ENCODE measurements at places on chromosomes 2 and 18.

- no peak for DNase-seq
These were observed 28.7 kb upstream of the DCC start for GRCh38 chr18:52311331-52311730.

DNA sequence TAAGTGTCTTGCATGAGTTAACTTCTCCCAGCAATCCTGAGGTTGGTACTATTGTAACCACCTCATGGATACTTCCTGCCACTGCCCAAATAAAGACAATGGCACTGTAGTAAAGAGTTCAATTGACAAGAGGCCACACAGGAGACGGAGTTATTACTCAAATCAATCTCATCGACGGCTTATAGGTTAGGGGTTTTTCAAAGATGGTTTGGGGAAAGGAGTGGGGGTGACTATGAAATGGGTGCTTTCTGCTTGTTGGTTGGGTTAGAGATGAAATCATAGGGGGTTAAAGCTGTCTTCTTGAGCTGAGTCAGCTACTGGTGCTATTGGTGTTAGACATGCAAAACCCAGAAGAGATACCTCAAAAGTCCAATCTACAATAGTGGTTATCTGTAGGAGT, 1258.0 kb upstream of the ZEB2 start:
- DNase-seq, result no peak

- no peak for DNase-seq
These were observed 11.1 kb upstream of the SATB2 start for GRCh38 chr2:199468561-199469513.

- no peak for DNase-seq
These were observed 53.8 kb downstream of the PRKCE start for GRCh38 chr2:45705233-45705632.

GRCh38 chr2:118989481-118989880, 47.5 kb downstream of the MARCO start:
- no peak for DNase-seq

- no peak for DNase-seq
These were observed 20.0 kb downstream of the ACVR1 start for GRCh38 chr2:157856187-157856515.

DNA sequence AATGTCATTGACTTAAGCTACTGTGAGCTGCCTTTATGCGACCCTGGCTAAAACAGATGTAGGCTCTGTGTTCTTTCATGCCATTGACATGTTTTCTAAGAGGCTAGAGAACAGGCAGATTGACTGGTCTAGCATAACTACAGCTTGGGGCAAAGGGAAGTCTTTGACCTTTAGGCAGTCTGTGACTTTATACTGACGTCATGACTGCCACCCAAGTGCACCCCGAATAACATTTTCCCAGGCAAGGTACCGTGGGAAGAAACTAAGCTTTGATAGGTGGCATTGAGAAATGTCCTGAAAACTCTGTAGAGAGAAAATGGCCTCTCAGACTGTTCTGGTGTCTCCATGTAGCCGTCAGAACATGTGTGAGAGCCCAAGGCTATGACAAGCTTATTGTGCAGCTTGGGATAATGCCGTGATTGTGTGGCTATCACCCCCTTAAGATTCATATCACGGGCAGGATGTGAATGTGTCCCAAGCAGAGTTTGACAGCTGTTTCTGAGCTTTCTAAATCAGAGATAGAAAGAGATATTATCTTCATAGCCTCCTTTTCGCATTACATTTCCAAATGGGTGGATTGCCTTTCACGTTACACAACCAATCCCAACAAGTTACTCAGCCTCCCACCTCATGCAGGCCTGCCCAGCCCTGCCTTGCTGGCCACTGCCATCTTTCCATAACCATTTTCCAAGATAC, 672.2 kb upstream of the ACVR2A start:
- DNase-seq, result no peak

GRCh38 chr2:221546505-221547225, 25.4 kb downstream of the EPHA4 start:
- no peak for DNase-seq

GRCh38 chr2:60972889-60973656, 44.4 kb upstream of the PEX13 start:
- DNase-seq, result no peak

GRCh38 chr2:237512774-237513466, 25.9 kb downstream of the MLPH start:
- peak; percentile 89 for DNase-seq

GRCh38 chr2:241908686-241909420, 39.3 kb downstream of the RTP5 start:
- peak; percentile 6 for DNase-seq

GRCh38 chr2:231489990-231490389, 25.7 kb upstream of the NCL start:
- no peak for DNase-seq

DNA sequence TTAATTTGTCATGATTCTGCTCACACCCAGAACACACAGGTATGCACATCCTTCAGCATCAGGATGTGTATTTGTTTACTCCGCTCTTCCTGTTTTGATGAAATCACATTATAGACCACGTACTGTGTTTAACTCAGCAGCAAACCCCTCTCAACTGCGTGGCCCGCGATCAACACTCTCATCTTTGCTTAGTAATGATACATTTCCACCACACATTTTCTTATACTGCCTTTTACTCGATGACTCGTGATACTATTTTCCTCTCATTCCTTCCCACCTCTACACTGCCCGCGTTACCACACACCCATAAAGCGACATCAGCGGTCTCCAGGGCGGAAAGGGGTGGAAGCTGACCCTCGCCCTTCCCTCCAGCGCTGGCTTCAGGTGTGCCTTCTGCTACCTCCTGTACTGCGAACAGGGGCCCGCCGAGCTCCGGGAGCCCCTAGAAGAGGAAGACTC, 1.3 kb downstream of the NETO1 start:
- DNase-seq, result peak; percentile 17

DNA sequence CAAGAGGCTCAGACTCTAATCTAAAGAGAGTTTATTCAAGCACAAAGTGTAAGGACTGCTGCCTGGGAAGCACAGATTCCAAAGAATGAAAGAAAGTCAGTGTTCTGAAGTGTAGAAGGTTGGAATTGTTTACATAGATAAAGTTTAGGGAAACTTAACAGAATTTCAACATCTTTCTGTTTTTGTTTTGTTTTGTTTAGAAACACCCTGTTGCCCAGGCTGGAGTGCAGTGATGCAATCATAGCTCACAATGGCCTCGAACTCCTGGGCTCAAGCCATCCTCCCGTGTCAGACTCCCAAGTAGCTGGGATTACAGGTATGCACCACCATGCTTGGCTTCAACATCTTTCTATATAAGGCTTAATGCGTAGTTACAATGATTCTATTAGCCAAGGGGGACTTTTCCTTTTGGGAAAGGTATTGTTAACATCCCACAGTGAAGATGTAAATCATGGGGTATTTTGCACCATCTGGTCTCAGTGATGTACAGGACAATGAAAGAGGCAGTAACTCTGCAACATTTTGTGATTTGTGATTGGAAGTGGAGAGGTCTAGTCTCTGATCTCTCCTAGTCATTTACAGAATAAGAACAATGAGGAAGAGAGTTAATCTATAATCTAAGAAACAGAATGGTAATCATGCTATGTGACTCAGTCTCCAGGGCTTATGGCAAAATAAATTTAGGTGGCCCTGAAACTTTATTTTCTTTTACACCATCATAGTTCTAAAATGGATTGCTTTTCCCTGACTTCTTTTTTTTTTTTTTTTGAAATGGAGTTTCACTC, 45.6 kb upstream of the MSH6 start:
- DNase-seq, result no peak

DNA sequence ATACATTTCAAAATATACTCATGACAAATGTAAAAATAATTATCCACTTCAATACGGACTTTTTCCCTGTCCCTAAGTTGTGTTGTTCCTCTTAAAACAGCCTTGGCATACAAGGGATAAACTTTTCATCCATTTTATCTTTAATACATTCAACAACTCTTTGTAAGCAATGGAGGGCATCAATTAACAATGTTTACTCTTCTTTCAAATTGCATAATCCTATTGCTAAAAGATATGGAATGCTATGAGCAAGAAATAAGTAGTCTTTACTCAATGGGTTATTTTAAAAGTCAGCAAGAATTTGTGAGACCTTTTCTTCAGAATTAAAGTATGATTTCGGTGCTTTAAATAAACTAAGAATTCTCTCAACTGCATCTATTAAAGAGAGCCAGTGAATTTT, 41.9 kb downstream of the SCN9A start:
- DNase-seq, result no peak

- no peak for DNase-seq
These were observed 6.9 kb upstream of the TEX261 start for GRCh38 chr2:71001592-71001927.

DNA sequence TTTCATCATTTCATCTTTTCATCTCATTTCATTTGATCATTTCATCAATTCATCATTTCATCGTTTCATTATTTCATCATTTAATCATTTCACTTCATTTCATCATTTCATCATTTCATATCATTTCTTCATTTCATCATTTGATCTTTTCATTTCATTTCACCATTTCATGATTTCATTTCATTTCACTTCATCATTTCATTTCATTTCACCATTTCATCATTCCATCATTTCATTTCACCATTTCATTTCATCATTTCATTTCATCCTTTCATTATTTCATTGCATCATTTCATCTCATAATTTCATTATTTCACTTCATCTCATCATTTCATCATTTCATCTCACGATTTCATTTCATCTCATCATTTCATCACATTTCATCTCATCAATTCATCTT, 127.8 kb downstream of the ANKRD30BL start:
- no peak for DNase-seq

GRCh38 chr2:169294001-169294675, 68.2 kb downstream of the LRP2 start:
- DNase-seq, result no peak

GRCh38 chr18:79438089-79438897, 42.6 kb downstream of the NFATC1 start:
- no peak for DNase-seq

GRCh38 chr2:70767079-70767698, 811 bp downstream of the ADD2 start:
- DNase-seq, result peak; percentile 73

GRCh38 chr2:46879511-46879910, 36.1 kb downstream of the MCFD2 start:
- DNase-seq, result no peak

All from D341Med (cell line).